Activated CD4-positive, alpha-beta T cell treated with anti-CD3 and anti-CD28 coated beads, Interleukin-2, amount 10 ng/mL, durations not matched to agents 24 days and 14 days (primary cell): ENCODE measurements at places on chromosomes 3 and 15.

DNA sequence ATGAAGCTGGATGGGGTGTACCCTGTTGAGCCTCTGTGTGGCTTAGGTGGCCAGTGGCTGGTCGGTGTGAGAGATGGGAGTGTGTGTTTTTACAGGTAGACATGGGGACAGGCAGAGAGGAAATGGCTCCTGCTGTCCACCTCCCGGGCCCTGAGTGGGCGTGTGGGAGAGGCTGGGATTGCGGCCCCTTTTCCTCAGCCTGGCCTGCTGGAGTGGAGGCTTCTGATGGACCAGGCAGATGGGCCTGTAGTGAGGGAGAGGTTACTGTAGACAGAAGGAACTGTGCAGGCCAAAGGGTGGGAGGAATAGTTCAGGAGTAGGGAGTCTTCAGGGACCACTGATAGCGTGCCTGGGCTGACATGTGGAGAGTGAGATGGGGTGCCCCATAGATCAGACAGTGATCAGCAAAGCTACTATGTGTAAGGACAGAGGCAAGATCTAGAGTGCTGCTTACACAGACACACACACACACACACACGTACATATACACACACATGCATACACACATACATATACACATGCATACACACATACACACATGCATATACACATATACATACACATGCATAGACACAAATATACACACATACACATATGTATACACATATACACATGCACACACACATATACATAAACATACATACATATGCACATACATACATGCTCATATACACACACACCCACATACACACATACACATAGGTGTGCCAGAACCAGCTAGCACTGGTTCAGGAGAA, 26.4 kb downstream of the ACAA1 start:
- no peak for DNase-seq

DNA sequence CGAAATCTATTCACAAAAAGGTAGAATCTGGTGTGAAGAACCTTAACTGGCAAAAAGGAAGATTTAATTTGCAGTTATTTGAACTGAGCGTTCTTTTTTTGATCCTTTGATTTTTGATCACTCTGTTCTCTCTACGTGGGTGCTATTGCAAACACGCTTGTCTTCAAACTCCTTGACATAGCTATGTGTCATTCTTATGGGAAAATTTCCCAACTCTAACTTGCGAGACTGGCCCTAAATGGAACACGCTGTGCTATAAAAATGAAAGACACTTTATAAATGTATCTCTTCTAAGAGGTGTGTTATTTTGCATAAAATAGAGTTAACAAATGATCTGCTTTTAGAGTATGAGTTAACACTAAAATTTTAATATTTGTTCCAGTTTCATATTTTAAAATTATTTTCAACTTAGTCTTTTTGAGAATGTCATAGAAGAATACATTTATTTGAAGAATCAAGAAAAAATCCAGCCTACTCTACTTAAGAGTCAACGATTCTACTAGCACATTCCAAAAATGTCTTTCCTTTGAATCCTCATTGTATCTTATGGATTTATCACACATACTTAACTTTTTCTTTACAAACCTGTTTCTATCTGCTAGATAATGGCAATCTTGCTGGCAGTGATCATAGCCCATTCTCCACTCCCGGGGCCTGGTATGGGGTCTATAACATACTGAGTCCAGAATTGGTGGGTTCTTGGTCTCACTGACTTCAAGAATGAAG, 610.0 kb upstream of the TBL1XR1 start:
- no peak for DNase-seq

DNA sequence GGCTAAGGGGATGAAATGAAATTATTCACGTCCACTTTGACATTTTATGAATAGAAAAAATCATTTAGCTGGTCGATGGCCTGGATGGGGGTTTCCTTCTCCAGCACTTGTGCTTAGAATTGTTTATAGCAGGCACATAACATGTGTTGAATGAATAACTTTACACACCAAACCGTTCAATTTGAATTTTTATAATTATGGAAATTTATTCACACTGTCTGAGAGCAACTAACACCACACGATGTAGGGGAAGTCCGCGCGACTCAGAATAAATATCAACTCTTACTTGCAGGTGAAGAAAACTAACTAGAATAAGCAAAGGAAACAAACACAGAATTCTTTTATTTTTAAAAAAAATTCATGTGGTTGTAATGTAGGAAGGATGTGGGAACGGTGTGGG, 81.3 kb downstream of the MINAR1 start:
- no peak for DNase-seq

DNA sequence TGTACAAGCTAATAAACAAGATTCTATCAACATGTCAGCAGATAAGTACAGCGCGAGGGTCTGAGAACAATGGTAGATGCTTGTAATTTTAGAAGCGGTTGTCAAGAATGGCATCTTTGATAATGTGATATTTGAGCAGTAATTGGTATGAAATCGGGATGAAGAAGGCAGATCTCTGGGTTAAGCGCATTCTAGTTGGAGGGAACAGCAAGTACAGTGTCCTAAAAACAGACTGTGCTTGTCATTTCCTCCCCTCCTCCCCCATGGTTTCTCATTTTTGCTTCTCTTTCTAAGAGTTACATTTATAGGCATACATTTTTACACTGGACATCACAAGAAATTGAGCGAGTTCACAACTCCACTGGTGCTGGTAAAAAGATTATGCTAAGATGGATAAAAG, 23.3 kb downstream of the TGFBR2 start:
- no peak for DNase-seq

DNA sequence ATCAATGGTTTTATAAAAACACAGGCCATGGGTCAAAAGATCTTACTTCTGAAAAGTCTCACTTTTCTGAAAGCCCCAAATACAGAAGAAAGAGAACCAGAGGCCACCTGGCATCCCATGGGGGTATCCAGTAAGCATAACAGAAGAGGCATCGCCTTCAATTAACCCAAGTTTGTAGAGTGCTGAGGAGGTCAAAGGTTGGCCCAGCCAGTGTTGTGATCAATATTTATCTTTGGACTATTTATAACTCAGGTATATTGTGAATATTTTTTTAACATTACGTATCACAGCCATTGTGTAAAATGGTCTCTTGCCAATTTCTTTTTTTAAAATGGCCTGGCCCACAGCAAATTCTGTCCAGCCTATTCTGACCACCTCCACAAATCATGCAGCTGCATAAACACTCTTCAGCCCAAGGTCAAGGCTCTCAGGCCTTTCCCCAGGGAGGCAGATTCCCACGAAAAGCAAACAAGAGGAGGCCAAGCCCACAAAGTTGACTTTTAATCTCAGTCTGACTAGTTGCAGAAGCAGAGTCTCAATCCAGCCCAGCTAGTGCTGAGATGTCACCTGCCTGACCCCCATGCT, 26.2 kb upstream of the SPTBN5 start:
- no peak for DNase-seq

GRCh38 chr15:90294159-90294558, 28.7 kb downstream of the NGRN start:
- no peak for DNase-seq

- no peak for DNase-seq
Measured at GRCh38 chr3:47912006-47912504, 104.2 kb downstream of the MAP4 start.

- peak; percentile 76 for DNase-seq
Measured at GRCh38 chr15:73560501-73561117, 72.6 kb downstream of the NPTN start.

DNA sequence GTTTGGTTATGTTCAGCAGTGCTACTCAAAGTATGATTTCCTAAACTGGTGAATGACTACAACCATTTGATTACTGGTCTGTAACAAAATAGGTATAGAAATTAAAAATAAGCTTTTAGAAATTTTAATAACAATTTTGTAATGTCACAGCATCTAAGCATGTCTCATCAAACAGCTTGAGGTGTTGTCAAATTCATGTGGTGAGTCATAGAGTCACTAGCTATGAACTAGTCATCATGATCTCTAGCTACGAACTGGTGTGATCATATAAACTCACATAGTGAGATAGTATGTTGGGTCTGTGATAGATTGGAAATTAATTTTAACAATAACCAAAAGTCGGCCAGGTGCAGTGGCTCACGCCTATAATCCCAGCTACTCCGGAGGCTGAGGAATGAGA, 213.9 kb upstream of the RBMS3 start:
- DNase-seq, result no peak

- no peak for DNase-seq
Measured at GRCh38 chr3:191435981-191436380, 25.0 kb upstream of the PYDC2 start.

DNA sequence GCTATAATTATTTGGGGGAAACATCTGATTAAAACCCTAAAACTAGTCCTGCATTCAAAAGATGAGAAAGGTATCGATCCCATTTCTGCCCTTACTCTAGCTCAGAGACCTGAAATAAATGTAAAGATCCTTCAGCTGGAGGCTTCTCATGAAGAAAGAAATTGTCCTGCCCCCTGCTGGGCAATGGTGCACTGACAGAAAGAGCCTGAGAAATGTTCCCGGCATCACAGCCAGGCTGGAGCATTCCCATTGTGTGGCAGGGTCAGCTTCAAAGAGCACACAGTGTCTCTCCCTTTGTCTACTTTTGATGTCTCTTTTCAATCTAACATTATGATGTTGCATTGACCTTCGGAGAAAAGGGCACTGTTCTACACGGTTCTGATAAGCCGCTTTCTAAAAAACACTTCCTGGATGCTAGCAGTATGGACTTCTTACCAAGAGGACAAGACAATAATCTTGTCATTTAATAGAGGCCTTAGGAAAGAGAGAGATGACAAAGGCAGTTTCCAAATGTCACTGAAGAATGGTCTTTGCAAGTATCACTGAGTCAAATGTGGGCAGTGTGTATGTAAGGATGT, 287.5 kb downstream of the MAGI1 start:
- no peak for DNase-seq

DNA sequence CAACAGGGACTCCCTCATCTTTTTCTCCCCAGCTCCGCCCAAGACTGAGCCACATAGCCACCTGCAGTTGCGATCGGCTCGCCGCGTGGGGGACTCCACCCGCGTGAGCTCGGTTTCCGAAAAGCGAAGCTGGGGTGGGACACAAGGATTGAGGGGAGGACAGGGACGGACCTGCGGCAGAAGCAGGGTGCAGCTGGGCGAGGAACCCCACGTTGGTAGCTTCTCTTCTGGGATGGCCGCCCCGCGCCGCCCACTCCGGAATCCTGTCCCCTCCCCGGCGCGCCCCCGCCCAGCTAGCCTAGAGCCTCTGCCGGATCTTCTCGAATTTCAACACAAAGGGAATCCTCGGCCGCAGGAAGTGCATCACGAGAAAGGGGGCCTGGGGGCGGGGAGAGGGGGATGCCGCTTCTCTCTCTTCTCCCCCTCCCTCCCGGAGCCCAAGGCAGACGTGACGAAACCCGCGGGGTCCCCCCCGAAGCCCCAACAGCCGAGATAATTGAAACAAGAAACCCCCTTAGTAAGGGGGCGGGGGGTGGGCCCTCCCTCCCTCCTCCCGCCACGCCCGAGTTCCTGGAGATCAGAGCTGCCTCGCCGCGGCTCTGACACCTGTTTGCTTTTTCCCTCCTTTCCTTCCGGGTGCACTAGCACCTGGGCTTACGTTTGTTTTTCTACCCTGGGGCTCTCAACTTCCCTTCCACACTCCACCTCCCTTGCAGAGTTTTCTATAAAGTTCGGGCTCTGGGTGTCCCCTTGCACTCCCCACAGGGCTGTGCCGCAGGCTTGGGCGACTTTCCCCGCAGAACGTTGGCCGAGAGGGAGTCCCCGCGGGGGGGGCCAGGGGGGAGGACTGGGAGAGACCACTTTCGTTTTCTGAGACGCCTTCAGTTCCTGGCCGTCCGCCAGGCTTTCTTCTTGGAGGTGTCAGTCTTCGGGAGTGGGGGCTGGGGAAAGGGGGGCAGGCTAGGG, 1.3 kb upstream of the KCNH8 start:
- peak; percentile 84 for DNase-seq

DNA sequence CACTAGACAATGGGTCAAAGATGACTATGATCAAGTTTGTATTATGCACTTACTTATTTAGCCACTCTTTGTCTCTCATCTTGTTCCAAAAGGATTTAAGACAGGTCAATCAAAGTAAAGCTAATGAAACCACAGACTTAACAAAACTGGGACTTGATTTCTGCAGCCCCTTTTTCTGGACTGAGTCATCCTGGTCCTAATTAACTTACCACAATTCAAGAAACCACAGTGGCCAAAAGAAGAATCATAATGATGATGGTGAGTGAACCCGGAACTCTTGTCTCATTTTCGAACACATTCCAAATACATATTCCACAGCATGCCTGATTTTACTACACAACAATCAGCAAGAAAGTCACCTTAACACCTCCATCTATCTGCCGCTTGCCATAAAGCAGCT, 1333.0 kb downstream of the ROBO1 start:
- no peak for DNase-seq

DNA sequence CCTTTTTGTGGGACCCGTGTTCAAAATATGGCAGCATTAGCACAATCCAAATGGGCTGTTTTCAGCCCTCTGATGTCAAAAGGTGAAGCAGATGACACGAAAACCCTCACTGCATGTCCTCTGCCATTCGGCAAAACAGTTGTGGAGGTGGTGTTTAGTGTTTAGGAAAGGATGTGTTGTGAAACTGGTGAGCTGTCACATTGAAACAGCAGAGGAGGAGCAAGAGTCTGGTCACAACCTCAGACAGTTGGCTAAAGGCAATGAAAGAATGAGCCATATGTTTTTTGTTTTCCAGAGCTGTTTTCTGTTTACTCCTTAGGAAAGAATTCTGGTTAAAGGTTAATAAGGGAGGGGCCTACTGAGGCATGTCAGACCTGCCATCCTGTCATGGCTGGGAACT, 140.7 kb downstream of the VPS8 start:
- no peak for DNase-seq

DNA sequence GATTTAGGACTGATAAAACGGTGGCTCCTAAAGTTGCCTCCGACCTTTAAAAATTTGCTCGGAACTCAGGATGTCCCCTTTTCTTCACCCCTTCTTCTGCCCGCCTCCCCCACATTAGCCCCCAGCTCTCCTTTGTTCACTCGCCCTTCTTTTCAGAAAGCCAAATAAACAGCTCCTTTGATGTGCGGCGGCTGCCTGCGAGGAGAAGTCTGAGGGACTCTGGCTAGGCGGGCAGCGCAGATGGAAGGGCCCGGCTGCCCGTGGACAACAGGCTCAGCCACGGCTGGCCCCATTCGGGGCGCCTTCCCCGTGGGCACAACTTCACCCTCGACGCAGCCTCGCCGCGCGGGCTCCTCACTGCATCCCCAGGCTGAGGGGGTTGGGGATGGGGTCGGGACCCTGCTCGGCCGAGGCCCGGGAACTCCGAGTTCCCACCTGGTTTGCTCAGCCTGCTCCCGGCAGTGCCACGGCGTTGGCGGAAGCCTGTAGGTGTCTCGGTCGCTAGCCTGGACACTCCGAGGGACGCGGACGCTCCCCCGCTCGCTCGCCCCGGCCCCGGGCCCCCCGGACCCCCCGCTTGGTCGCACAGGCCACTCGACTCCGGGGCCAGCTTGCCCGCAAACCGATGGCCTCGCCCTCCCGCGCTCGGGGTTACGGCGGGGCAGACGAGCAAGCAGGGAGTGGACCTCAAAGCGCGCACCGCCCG, 897 bp upstream of the TLE3 start:
- peak; percentile 79 for DNase-seq

GRCh38 chr3:13041113-13041776, 32.0 kb downstream of the IQSEC1 start:
- DNase-seq, result no peak

GRCh38 chr15:45314960-45315359, 62.9 kb downstream of the SLC28A2 start:
- DNase-seq, result no peak
